ENCODE measurements at places on chromosomes 2 and 18. TPM values are rescaled to one million over a fixed set of nuclear protein-coding genes. Genes with fewer than 3 reads are reported as not detected.

The OTX1 gene
- total RNA-seq = not detected

The CHRND gene
- total RNA-seq = not detected

The WDR35 gene
- 5.1 TPM for total RNA-seq

The RPE gene
- total RNA-seq = 24.6 TPM

The ZAP70 gene
- 3.0 TPM for total RNA-seq

- DNase-seq = no peak
- no peaks in the 10 kb centered on the region for H3K36me3 ChIP-seq
- no peaks in the 10 kb centered on the region for H3K4me1 ChIP-seq
Observed at GRCh38 chr2:154740361-154740760, 41.9 kb downstream of the KCNJ3 start.

GRCh38 chr2:48069769-48070168, 163.5 kb upstream of the FBXO11 start:
- no peak overlapping the region for H3K27ac ChIP-seq
- no peaks in the 10 kb centered on the region for H3K4me1 ChIP-seq
- no peak for DNase-seq
- no peak overlapping the region for H3K4me3 ChIP-seq

DNA sequence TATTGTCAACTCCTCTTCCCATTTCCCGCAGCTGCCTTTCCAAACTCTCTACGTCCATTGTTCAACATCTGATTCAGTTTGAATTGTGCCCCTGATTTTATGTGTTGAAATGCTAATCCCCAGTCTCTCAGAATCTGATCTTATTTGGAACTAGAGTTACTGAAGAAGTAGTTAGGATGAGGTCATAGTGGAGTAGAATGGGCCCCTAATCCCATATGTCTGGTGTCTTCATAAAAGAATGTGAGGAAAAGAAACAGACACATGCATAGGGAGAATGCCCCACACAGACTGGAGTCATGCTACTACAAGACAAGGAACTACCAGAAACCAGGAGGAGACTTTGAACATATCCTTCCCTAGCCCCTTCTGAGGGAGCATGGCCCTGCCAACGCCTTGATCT, 99.2 kb downstream of the LRP1B start:
- no peak overlapping the region for H3K4me3 ChIP-seq
- no peaks in the 10 kb centered on the region for H3K36me3 ChIP-seq
- DNase-seq = no peak
- H3K4me1 ChIP-seq = no peaks in the 10 kb centered on the region
- H3K27me3 ChIP-seq = no peaks in the 10 kb centered on the region

GRCh38 chr2:111705711-111706336, 178.2 kb downstream of the ANAPC1 start:
- H3K4me1 ChIP-seq = peaks cover 19% of the 10 kb centered on the region
- no peak overlapping the region for H3K4me3 ChIP-seq
- H3K27ac ChIP-seq = no peak overlapping the region
- DNase-seq = no peak

DNA sequence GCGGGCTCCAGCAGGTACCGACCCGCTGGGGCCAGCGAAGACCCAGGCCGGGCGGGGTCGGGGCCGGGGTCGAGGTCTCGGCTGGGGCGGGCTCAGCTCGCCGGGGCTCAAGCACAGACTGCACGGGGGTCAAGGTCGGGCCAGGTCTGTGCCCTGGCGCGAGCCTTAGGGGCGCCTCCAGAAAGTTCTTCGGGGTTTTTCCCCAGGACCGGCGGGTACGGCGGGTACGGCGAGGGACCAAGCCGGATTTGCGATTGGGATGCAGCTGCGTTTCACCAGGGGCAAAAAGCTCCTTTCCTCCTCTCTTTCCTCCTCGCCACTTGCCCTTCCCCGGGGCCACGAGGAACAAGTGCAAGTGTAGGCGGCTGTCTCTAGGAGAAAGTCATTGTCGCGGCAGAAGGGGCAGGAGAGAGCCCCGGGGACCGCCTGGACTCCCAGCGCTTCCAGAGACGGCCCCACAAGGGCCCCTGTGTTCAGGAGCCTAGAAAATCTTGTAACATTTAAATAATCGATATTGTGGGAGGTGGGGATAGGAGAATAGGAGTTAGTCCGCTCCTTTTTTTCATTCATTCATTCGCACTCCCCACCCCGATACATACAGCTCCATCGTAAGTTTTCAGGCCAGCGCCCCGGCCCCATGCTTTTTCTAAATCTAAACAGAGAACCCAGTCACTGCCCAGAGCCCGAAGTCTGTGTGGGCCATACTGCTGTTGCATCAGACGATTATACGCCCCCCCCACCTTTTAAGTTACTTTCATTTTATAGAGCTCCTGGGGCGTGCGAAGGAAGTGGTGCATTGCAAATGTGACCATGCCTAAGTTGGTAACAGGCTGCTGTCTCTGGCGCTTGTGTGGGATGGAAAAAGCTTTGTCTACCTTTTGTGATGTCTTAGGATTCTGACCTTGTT, 679 bp downstream of the PMAIP1 start:
- H3K27ac ChIP-seq = no peak overlapping the region
- peaks cover 4% of the 10 kb centered on the region for H3K4me1 ChIP-seq
- H3K4me3 ChIP-seq = peak overlapping the region; percentile 53
- H3K27me3 ChIP-seq = peaks cover 29% of the 10 kb centered on the region
- DNase-seq = no peak
- H3K36me3 ChIP-seq = no peaks in the 10 kb centered on the region

DNA sequence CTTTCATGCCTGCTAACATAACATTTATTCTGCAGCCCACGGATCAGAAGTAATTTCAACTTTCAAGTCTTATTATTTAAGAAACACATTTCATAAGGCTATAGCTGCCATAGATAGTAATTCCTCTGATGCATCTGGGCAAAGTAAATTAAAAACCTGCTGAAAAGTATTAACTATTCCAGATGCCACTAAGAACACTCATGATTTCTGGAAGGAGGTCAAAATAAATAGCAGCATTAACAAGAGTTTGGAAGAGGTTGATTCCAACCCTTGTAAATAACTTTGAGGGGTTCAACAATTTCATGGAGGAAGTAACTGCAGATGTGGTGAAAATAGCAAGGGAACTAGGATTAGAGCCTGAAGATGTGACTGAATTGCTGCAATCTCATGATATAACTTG, 77.6 kb downstream of the CCDC148 start:
- H3K27me3 ChIP-seq = no peaks in the 10 kb centered on the region
- DNase-seq = no peak

GRCh38 chr2:226934546-226935201, 98.8 kb downstream of the RHBDD1 start:
- no peak overlapping the region for H3K4me3 ChIP-seq
- H3K27me3 ChIP-seq = no peaks in the 10 kb centered on the region
- no peaks in the 10 kb centered on the region for H3K4me1 ChIP-seq
- H3K36me3 ChIP-seq = no peaks in the 10 kb centered on the region
- H3K27ac ChIP-seq = no peak overlapping the region

DNA sequence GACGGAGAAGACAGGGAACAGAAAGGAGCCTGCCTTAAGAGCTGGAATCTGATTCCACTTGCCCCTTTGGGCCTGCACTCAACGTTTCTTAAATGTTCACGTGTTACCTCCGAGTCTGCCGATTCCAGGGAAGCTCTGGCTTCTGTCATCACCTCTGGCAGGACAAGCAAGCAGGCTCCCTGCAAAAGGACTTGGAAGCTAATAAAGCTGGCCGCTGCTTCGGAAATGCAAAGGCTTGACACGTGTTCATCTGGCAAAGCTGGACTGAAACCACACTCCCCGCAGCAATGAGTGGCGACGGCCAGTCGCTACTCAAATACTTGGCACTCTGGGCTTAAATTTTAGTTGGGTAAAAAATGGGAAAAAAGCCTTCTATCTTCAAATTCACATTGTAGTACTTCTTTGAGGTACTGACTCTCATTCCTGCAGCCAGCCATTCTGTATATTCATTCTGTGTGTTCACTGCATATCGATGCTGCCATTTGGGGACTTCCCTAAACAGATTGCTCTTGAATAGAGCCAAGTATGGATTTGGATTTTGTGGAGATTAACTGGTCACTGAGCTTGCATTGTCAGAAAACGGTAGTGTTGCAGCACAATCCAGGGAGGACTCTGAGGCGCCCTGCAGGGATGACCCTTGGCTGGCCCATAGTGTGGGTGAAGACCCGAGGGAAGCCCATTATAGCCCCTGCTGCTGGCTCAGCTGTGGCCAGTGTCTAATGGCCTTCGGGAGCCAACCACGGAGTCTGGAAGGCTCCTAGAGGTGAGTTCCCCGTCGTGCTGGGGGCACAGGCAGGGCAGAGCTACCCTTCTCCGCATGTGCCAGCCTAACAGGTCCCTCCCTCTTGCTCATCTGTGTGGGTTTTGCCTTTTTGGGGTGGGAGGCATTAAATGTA, 231.5 kb downstream of the PRKCE start:
- H3K4me1 ChIP-seq = peaks cover 52% of the 10 kb centered on the region
- no peaks in the 10 kb centered on the region for H3K27me3 ChIP-seq
- peak; percentile 66 for DNase-seq
- H3K36me3 ChIP-seq = no peaks in the 10 kb centered on the region
- H3K27ac ChIP-seq = no peak overlapping the region
- no peak overlapping the region for H3K4me3 ChIP-seq
